CD4-positive, alpha-beta T cell (primary cell): ENCODE measurements at places on chromosomes 1 and 21.

DNA sequence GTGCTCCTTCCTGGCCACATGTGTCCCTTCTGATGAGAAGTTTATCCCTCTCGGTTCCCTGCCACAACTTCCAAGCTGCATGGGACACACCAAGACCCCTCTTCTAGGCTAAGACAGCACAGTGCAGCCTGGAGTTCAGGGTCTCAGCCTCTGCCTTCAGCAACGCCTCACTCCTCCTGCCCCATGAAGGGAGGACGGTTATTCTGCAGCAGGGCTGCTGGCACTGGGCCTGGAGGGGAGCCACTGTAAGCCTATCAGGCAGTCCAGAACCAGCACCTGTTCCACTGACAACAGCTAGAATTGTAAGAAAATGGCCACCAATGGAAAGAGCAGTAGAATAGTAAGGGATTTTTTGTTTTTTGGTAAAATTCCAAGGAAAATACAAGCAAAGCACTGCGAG, 72.3 kb downstream of the GALNT2 start:
- DNase-seq = no peak

DNA sequence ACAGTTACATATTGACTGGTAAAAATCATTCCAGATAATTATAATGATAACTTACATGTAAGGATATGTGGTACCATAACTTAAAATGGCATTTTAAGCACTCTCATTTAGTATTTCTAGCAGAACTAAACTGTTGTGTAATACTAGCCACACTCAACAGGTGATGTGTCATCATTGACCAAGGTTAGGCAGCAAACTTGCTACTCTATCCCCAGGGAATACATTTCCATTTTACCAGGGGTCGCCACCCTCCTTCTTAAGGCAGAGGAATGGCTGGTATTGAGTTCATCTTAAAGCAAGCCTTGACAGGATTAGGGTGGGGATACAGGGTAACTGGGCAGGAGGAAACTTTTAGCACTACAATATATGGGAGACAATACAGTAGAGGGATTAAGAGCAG, 259.8 kb upstream of the CAMK1G start:
- no peak for DNase-seq

- no peak for DNase-seq
Measured at GRCh38 chr1:11680270-11681070, 478 bp downstream of the MAD2L2 start.

GRCh38 chr1:155091071-155092051, 12.7 kb downstream of the EFNA3 start:
- peak; percentile 75 for DNase-seq

GRCh38 chr1:18661404-18662285, 31.0 kb downstream of the PAX7 start:
- no peak for DNase-seq

DNA sequence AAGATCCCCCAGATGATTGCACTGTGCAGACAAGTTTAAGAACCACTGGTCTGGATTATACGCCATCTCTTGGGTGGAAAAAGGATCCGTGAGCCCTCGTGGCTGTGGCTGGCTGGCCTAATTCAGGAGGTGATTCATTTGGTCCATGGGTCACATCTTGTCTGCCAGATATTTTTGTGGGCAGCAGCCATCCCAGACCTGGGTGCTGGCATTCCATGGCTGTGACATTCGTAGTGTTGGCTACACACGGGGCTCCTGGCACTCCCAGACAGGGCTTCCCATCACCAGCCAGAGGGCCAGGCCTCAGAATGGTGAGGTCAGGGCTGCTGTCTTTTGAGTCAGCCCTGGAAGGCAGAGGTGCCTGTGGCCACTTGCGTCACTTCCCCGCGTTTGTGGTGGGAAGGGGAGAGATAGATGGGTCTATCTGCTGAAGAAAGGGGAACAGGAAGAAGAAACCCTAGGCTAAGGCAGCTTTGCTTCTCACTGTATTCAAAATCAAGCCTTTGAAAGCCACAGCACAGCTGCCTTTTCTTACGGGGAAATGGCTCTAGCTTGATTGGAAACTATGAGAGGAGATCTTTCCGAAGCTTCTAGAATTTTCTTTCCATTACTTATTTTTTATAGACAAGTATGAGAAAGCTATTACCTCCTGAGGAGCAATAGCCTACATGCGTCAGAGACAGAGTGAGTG, 32.4 kb downstream of the EIF2D start:
- DNase-seq = peak; percentile 63

- DNase-seq = no peak
Measured at GRCh38 chr21:16159213-16159970, 429.6 kb downstream of the USP25 start.

DNA sequence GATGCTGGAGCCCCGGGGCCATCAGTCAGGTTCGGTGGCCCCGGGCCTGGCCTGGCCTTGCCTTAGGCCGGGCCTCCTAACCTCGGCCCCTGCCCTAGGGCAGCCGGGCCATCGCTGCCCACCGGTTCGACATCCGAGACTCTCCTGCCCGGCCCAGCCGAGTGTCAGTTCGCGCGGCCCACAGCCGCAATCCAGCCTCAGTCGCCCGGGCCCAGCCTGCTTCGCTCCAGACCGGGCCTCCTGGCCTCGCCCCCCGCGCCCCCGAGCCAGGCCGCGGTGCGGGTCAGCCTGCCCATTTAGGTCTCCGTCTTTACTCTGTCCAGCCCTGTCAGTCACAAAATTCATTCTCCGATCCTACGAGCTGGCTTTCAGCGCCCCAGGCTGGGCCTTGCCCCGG, 777 bp downstream of the LRRC41 start:
- peak; percentile 59 for DNase-seq

- no peak for DNase-seq
Measured at GRCh38 chr1:204075139-204075521, 2.2 kb downstream of the SOX13 start.
